ENCODE measurements at places on chromosomes 16 and 17.

DNA sequence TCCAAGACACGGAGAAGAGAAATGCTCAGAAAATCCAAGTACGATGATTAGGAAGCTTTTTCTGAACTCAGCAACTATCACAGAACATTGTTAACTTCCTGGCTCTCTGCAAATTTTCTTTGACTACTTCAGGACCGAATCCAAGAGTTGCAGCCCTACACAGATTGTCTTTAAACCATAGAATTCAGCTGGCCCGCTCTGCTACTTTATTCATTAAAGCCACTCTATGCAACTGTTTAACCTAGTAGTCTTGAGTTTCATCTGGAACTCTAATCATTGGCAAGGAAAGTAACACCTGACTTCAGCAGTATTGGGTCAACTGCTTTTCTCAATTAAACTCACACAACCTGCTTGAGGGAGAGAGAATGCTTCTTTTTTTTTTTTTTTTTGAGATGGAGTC is 210.1 kb downstream of the SLC39A11 start:
- DNase-seq, result no peak

- DNase-seq, result no peak
Observed at GRCh38 chr17:17350491-17351355, 47.5 kb downstream of the NT5M start.

DNA sequence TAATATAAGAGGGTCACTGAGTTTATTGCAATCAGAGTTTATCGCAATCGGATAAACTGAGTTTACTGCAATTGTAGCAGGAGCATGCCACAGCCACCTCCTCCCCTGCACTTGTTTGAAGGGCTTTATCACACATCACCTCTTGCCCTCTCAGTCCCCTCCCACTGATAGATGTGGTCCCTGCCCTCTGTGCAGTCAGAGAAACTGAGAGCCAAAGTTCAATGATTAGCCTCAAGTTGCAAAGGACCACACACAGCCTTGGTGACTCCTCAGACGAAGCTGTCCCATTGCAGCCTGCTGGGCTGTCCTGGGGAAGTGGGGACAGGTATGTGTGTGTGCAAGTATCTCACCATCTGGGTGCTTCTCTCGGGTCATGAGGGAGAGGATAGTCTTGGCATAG is 13.6 kb downstream of the ACLY start:
- DNase-seq, result no peak

DNA sequence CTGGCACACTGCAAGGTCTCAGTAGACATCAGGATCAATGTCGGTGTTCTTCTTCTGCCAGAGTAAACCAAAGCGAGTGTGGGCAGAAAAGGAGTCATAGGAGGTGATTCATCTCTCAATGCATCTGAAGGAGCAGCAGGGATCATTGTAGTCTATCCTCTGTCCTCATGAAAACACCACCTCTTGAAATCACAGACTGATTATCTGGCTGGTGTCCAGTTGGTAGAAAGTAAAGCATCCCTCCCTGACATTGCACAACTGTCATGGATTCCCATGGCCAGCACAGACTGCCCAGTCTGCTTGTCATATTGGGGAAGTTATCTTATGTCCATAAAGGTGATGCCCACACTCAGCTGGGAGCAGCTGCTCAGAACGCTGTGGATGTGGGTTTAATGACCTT is 74.1 kb downstream of the ABCC12 start:
- no peak for DNase-seq

GRCh38 chr16:69049146-69049545 is 56.3 kb upstream of the HAS3 start:
- DNase-seq, result no peak

GRCh38 chr16:1784977-1785845 is 2.5 kb downstream of the NUBP2 start:
- DNase-seq, result no peak

DNA sequence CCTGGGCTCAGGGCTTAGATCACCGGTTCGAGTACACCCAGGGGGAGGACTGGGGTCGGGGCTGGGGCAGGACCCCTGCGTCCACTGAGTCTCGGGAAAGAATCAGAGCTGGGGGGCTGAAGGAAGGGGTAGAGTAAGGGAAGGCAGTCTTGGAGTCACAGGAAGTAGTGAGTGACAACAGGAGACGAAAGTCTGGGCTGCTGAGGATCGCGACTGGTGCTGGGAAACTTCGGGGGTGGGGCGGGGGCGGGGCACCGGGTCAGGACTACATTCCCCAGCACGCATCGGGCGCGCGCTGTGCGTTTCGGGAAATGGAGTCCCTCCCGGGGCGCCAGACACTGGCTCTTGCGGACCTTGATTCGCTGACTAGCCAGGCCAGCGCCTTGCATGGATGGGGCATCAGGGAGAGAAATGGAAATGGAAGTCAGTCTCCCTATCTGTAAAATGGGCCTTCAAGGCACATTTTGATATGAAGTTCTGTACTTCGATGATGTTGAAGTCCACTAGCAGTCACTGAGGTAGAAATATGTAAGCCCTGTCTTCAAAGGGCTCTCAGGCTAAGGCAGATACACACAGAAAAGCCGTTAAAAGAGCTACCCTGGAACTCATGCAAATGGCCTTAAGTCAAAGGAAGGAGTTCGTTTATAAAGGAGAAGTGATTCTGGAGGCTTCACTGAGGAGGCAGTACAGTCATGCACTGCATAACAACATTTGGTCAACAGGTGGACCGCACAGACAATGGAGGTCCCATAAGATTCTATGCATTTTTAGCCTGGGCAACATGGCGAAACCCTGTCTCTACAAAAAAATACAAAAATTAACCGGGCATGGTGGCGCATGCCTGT is 697 bp downstream of the CTF1 start:
- DNase-seq, result peak; percentile 88

DNA sequence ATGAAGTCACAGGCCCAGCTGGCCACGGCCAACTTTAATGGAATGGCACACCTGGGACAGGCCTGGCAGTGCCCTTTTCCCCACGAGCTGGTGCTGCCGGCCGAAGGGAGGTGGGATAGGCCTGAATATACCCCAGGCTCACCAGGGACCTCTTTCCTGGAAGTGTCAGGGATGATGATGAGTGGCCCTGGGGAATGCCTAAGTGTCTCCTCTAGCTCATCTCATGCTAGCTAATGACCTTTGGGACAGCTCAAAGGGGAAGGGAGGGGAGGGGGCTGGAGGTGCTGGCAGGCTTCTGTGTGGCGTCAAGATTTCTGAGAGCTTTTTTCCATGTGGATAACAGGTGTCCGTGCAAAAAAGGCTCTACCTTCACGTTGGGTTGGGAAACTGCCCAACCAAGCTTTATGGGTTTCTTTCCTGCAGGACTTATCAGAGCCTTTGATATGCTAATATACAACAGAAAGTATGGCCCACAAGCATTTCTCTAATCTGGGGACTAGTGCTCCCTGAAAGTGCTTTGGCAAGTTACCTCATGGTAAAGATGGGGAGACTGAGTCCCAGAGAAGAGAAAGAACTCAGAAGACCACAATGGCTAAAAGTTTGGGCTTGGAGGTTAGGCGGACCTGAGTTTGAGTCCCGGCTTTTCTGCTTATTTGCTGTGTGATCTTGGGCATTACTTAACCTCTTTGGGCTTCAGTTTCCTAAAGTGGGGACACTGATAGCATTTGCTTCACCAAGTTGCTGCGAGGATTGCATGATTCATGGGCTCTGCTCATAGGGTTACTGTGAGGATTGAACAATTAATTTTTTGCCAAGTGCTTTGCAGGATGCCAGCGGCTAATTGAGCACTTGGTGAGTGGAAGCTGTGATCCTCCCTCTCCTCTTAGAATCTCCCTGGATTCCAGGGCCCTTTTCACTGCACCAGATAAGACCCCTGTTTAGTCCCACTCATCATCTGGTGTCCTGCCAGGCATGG is 14.0 kb downstream of the ADGRG1 start:
- peak; percentile 45 for DNase-seq

DNA sequence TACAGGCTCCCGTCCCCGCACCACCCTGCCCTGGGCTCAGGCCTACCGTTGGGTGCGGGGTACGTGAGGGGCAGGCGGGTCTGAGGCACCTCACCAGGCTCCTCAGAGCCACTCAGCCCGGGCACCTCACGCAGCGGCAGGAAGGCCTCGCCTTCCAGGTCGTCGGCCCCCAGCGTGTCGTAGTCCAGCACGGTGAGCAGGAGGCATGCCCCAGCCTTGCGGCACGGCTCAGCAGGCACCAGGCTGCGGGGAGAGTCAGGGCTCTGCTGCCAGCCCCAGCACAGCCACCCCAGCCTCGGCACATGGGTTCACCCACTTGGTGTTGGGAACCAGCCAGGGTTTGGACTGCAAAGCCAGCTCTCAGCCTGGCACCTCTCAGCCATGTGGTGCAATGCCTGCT is 15.5 kb downstream of the UNC13D start:
- no peak for DNase-seq

DNA sequence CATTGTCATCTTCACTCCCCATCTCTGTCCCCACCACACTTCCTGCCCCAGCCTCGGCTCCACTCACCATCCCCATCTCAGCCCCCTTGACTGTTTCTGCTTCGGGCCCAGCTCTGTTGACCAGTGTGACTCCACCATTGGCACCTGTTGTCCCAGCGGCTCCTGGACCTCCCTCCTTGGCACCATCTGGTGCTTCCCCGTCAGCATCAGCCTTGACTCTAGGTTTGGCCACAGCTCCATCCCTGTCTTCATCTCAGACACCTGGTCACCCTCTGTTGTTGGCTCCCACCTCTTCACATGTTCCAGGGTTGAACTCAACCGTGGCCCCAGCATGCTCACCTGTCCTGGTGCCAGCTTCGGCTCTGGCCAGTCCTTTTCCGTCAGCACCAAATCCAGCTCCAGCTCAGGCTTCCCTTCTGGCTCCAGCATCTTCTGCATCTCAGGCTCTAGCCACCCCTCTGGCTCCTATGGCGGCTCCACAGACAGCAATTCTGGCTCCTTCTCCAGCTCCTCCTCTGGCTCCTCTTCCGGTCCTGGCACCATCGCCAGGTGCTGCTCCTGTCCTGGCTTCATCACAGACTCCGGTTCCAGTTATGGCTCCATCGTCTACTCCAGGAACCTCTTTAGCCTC is 24.4 kb upstream of the PHKG2 start:
- DNase-seq, result no peak

DNA sequence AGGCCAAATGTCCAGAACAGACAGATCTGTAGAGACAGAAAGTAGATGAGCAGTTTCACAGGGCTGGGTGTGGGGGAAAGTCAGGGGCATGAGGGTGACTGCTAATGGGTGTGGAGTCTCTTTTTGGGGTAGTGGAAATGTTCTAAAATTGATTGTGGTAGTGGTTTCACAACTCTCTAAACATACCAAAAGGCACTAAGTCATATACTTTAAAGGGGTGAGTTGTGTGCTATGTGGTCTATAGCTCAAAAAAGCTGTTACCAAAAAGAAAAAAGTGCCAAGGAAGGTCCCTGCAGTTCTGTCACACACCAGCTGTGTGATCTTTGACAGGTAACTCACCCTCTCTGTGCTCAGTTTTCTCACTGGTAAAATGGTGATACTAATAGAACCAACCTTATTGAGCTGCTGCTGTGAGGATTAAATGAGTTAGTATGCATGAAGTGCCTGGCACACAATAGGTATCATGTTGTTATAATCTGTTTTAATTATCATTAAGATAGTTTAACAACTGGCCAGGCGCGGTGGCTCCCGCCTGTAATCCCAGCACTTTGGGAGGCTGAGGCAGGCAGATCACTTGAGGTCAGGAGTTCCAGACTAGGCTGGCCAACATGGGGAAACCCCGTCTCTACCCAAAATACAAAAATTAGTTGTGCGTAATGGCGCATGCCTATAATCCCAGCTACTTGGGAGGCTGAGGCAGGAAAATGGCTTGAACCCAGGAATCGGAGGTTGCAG is 10.3 kb downstream of the ITGAX start:
- DNase-seq, result no peak

DNA sequence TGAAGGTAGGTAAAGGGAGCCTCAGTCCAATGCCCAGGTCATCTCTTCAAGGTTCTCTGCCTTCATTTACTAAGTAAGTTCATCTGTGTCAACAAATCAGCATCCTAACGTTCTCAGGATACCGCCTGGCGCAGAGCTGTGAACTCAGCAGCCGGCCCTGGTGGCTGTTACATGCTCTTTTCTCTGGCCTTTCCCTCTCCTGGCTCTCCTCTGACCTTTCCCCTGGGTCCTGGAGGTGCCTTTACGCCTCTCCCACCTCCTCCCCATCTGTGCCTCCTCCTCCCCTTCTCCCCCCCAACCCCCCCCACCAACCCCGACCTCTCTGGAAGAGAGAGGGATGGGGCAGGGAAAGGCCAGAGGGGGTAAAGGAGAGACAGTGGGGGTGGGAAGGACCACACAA is 19.5 kb downstream of the COTL1 start:
- no peak for DNase-seq

GRCh38 chr16:57069635-57070370 is 22.6 kb upstream of the CPNE2 start:
- no peak for DNase-seq

DNA sequence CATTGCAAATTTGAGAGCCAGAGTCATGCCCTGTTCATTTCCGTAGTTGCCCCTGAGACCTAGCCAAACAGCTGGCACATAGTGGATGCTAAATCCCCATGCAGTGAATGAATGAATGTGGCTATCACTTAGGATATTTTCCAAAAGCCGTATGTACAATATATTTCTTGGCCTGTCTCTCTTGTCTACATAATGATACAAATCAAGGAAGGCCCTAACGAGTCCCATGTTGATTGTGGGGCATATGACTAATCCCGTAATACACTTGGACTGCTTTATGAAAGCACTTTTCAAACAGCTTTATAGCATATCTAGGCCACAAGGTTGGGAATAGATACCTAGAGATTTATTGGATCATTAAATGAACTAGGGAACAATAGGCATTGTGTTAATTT is 478.0 kb downstream of the SLC39A11 start:
- DNase-seq, result no peak

DNA sequence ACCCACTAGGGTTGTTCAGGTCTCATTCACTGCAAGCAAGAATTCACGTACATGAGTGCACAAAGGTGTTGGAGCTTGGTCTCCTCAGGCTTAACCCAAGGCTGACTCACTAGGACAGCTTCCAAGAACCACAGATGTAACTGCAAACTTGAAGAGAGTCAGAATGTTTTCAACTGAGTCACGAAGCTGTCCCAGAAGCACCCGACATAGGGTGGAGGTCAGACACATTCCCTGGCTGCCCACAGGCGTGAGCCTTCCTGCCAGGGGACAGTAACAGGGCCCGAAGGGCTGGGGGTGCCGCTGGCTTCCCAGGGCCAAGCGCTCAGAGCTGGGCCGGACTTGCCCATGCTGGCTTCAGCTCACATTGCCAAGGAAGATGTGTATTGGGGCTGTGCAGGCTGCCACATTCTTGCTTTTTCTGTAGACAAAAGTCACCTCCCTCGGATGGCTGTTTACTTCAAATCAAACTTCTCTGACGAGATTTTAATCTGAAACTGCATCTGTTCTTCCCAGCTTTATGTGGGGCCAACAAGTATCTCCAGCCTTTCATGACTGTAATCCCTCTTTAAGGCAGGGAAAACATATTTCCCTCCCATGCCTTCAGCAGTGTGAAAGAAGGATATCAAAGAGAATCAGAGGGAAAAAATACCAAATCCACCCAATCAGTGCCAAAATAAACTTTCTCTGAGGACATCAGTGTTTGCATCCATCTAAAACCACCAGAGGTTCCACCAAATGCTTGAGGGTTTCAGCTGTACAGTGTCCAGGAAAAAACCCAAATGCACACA is 14.3 kb downstream of the CMTM3 start:
- no peak for DNase-seq
